ENCODE measurements at places on chromosomes 5 and 9.

- DNase-seq: no peak
These were observed 196.1 kb downstream of the PCSK5 start for GRCh38 chr9:76086539-76086938.

- no peak for DNase-seq
These were observed 113.0 kb upstream of the PCA3 start for GRCh38 chr9:76651119-76651705.

- no peak for DNase-seq
These were observed 245.5 kb downstream of the AUH start for GRCh38 chr9:91116211-91116610.

DNA sequence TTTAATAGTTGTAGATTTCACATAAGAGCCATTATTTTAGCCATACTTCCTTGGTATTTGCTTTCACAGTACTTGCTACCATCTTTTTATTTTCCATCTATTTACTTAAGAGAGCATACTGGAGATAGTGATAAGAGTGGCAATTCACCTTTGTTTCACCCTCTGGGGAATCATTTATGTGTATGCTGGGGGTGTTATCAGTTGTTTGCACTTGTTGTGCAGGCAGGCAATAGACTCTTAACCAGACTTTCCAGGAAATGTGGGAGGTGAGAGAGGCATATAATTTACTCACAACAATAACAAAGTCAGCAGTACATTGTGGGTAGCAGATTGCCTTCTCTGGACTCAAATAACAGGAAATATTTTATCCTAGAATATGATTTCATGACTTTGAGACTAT is 1018.3 kb downstream of the CDH12 start:
- no peak for DNase-seq

DNA sequence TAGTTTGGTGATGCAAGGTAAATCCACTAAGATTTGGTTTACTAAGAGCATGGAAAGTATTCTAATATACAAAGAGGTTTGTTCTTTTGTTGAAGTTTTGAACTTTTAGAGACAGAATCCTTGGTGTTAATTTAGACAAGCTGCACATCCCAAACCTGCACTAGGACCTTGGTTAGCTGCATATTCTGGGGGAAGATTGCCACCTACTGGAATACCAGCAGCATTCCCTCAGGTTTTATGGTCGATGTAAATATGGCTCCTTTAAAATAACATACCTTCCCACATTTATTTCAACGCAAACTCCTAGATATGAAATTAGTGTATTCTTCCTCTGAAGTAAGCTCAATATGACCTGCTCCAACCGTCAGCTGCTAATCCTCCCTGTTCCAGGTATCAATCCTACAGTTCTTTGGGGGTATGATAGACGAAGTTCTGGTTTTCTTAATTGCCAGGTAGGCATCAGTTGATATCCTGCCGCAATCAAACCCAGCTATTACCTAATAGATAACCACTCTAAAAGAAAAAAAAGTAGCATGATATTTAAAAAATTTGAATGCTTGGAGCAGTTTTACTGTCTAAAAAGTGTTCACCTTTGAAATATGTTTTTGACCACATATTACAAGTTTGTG is 624.1 kb downstream of the ISL1 start:
- DNase-seq: no peak
